ENCODE measurements at places on chromosomes 13 and 19.
A peak's percentile ranks its signal among the peaks of the same experiment; 100 is the strongest.

GRCh38 chr13:26707122-26708006 lies 53.2 kb downstream of the GPR12 start:
- peak; percentile 19 for DNase-seq

DNA sequence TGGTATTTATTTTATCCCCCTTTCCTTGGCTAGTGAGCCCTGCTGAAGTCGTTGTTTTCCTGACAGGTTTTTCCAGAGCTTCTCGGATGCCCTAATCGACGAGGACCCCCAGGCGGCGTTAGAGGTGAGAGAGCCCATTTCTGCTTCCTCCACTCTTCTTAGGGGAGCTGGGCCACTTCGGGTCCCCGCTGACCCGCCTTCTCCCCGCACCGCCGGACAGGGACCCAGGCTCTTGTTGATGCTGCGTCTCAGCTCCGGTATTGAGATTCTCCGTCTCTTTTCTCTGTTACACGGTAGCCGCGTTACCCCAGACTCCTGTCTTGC lies 306 bp downstream of the SUGT1 start:
- DNase-seq, result no peak

DNA sequence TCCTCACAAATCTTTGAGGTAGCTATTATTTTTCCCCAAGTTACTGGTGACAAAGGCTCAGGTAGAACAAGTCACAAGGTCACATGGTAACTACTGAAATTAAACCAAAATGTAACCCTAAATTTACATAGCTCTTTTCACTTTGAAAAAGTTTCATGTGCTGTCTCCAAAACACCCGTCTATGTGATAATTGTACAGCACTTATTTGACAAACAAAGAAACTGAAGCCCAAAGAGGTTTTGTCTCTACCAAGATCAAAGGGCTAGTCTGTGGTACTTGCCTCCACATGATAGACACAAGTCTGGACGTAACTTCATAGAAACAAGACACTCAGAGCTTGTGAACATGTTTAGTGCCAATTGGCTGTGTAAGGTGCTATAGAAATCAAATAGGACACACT lies 108.3 kb downstream of the SACS start:
- DNase-seq, result no peak

GRCh38 chr19:2700660-2701360 lies 1.7 kb downstream of the GNG7 start:
- DNase-seq, result no peak

- no peak for DNase-seq
These were observed 35.4 kb downstream of the LHFPL6 start for GRCh38 chr13:39567569-39567968.

GRCh38 chr19:47675271-47675670 lies 38.0 kb upstream of the EHD2 start:
- DNase-seq, result no peak

DNA sequence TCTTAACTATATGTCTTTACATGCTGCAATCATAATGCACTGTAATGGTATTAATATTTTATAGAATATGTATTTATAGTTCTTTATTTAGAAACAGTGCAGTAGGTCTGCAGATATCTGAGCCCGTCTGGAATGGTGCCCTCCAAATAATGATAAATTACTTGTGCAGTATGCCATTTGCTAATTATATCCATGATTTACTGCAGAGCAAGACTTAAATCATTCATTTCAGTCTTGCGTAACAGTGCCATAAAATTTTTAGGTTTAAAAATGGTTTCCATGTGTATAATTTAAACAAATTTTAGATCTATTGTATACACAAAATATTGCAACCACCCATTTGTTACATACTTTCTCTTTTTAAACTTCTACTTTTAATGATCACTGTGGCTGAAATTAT lies 175.1 kb downstream of the ZNF536 start:
- DNase-seq, result no peak

DNA sequence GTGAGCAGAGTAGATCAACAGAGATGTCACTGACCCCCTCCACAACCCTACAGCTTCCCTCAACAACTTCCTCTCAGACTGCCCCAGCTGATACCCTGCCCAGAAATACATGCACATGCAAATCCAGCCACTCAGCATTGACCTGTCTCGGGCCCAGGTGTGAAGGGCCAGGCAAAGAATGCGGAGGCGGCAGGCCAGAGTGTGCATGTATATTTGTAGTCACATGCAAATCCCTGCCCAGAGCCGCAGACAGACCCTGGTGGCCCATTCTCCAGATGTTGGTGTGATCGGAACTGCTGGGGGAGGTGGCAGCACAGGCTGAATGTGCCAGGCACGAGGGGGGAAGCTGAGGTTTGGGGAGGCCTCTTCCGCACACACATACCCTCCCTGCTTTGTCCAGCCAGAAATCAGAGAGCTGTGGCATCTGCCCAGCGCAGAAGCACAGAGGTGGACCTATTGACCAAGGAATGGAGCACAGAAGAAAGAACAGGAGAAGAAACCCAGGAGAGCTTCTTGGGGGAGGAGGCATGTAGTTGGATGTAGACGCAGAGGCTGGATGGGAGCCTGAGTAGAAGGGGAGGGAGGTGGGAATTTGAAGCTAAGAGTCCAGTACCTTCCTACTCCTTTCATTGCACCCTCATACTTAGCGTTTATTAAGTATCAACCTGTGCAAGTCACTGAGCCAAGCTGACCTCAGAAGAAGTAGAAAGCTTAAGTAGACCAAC lies 14.4 kb downstream of the MEF2B start:
- DNase-seq, result no peak

DNA sequence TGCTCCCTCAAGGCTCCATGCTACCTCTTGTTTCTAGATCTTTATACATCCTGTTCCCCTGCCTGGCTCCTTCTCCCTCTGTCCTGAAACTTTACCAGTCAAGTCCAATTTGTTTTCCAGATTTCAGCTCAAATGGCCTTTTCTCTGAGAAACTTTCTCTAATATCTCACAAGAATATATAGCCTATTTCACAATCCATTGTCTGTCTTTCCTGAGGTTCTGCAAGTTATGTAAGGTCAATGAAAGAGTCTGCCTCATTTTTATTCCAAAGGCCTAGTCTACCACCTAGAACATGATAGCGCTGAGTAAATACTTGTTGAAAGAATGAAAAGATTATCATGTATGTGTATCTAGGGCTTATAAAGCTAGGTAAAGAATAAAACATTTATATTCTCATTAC lies 348.8 kb downstream of the SPRY2 start:
- DNase-seq, result no peak

GRCh38 chr13:66996503-66996902 lies 233.6 kb downstream of the PCDH9 start:
- no peak for DNase-seq

- peak; percentile 8 for DNase-seq
These were observed 94.0 kb downstream of the KLF12 start for GRCh38 chr13:74040200-74040599.

DNA sequence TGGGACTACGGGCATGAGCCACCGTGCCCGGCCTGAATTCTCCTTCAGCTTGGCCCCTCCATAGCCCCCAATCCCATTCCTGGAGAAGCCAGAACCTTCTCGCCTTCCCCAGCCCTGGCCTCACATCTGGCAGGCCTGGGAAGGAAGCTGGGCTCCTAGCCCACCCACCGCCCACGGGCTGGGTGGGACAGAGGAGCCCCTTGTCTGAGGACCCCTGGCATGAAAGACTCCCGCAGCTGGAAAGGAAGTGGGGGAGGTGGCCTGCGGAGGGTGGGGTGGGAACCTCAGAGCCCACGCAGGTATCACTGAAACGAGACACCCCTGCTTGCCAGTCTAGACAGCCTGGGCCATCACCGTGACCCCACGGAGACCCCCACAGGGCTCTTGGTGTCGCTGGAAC lies 7.7 kb upstream of the NANOS3 start:
- DNase-seq, result no peak

- DNase-seq, result peak; percentile 51
These were observed 13.2 kb upstream of the CREB3L3 start for GRCh38 chr19:4140237-4140711.

DNA sequence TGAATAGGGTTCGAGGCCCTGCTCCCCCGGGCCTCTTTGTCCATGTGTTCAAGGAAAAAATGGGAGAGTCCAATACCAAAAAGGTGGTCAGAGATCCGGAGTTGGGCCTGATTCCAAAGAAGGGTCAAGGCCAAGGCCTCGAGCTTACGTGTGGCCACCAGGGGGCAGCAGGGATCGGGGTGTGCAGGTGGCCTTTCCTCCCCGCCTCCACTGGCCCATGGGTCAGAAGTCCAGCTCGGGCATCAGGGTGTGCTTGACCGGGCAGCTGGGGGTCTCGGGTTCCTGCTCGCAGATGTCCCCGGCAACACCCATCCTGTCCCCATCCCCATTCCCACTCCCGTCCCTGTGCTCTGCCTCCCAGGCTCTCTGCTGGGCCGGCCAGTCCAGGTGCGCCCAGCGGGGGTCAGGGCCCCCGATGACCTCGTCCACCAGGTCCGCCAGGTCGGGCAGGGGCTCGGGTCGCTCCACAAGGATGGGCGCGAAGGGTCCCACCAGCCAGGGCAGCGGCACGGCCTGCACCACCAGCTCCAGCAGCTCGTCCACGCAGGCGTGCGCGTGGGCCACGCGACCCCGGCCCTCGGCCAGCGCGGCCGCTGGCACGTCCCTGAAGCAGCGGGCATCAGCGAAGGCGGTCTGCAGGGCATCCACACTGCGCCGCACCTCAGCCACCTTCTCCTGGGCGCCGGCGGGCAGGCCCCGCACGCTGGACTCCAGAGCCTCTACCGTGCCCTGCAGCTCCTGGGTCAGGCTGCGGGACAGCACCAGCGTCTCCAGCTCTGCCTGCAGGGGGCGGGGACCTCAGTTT lies 5.2 kb upstream of the PLIN4 start:
- DNase-seq, result peak; percentile 13

GRCh38 chr19:48841571-48841970 lies 5.3 kb upstream of the HSD17B14 start:
- DNase-seq, result no peak

DNA sequence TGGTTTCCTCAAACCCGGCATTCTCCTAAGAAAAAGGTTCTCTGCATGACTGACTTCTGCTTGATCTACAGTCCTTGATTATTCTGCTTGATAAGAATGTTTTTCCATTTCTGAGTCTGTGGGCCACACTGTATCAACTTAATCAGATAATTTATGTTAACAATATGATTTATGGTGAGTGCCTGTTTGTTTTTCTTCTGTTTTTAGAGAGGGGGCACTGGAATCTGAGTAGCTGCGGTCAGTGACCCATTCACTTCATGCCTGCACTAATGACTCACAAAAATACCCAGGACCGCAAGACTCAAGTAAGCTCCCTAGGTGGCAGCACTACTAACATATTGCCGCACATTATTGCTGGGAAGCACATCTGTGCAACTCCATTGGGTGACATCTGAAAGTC lies 542.3 kb upstream of the ATXN8OS start:
- DNase-seq, result peak; percentile 88

DNA sequence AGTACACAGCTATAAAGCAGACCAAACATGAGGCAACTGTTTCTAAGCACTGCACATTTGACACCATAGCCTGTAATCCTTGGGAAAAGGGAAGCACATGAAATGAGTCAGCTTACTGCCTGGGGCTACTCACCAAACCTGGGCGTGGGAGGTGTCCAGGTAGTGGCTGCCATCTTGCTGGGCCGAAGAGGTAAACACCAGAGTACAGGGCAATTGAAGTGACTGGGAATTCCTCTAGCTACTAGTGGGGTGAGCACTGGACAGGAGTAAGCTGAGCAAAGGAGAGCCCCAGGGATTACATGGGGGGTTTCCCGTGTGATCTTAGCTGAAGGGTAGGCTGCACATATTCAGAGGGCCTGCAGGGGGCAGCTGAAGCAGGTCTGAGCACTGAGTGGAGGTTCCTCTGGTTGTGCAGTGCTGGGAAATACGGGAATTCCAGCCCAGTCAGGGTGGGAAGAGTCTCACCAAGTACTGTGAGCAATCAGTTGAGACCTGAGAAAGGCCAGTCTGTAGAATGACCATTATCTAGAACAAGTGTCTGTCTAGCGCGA lies 140.5 kb downstream of the SLC7A1 start:
- peak; percentile 16 for DNase-seq

DNA sequence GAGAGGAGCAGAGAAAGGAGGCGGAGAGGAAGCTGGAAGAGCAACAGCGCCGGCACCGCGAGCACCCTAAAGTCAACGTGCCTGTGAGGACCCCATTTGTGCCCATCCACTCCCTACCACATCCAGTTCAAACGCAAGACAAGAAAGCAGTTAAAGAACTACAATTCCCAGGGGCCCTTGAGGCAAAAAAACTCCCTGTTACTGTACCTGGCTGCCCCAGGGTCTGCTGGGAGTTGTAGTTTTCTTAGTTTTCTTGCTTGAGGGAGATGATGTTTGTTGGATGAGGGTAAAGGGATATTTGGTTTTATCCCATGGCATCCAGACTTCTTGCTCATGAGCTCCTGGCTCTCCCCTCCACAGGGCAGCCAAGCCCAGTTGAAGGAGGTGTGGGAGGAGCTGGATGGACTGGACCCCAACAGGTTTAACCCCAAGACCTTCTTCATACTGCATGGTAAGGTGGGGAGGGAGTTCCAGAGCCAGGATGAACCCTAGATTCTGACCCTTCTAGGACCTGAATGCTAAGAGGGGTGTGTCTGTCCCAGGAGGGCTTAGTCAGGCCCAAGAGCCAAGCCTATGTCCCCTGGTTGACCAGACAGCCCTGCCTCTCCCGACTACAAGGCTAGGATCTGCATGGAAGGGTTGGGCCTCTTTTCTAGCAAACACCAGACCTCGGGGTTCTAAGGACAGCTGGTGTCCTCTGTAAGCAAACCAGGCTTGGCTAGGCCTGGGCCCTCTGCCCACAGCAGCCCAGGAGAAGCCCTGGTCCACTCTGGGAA lies 13.2 kb downstream of the NUCB1 start:
- DNase-seq, result no peak

- DNase-seq, result no peak
These were observed 680 bp downstream of the LIG4 start for GRCh38 chr13:108214441-108215271.

Data from RCC 7860 (cell line).